ENCODE measurements at places on chromosomes 7 and 10.

- no peak for DNase-seq
Measured at GRCh38 chr7:67588631-67589030, 592.0 kb downstream of the TYW1 start.

DNA sequence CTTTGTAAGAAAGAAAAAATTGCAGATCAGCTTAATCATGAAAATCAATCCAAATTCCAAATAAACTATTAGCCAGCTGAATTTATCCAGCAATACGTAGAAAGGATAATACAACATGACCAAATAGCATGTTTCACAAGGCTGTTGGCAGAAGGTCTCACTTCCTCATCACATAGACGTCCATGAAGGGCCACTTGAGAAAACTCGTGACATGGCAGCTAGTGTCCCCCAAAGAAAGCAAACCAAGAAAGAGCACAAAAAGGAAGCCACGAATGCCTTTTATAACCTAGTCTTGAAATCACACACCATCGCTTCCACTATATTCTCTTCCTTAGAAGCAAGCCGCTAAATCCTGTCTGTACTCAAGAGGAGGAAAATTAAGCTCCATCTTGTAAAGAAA lies 105.6 kb upstream of the NRBF2 start:
- no peak for DNase-seq

GRCh38 chr10:22765660-22766547 lies 51.5 kb upstream of the PIP4K2A start:
- no peak for DNase-seq

DNA sequence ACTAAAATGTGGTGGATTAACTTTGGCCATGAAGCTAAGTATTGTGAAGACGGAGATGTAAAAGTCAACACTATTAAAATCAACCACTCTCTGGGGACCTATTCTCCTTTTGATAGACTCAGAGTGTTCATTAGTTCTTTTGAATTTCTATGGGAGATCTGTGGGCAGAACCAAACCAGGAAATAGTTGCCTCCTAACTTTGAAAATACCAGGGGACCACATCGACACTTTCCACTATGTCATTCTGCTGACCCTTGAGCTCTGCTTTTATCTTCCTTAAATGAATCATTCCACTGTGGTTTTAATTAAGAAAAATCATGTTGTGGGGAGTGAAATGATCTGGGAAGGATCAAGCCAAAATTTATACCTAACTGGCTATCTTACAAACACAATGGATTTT lies 960.5 kb downstream of the GATA3 start:
- no peak for DNase-seq

- DNase-seq, result no peak
Measured at GRCh38 chr7:117835016-117835664, 38.1 kb downstream of the CTTNBP2 start.

- no peak for DNase-seq
Measured at GRCh38 chr10:46550795-46551700, 5.4 kb downstream of the GPRIN2 start.

DNA sequence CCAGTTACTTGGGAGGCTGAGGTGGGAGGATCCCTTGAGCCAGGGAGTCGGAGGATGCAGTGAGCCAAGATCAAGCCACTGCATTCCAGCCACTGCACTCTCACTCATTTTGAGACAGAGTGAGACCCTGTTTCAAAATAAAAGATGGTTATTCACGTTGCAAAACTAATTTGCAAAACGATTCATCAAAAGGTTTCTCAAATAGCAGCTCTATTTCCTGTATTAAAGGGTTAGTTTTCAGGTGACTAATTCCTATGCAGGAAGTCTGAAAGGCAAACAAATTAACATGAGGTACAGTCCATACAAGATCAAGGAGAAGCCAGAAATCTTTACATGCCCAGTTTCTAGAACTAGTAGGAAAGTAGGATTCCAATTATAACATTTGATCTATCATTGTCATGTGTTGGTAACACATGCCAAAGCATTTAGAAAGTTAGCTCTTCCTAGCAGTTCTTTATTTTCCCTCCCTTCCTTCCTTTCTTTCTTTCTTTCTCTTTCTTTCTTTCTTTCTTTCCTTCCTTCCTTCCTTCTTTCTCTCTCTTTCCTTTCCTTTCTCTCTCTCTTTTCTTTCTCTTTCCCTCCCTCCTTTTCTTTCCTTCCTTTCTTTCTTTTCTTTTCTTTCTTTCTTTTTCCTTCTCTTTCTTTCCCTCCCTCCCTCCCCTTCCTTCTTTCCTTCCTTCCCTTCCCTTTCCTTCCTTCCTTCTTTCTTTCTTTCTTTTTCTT lies 49.3 kb downstream of the DENND2A start:
- DNase-seq, result no peak

GRCh38 chr10:101287997-101288635 lies 58.9 kb upstream of the LBX1 start:
- DNase-seq, result no peak

GRCh38 chr7:155418941-155419755 lies 38.8 kb upstream of the EN2 start:
- no peak for DNase-seq

DNA sequence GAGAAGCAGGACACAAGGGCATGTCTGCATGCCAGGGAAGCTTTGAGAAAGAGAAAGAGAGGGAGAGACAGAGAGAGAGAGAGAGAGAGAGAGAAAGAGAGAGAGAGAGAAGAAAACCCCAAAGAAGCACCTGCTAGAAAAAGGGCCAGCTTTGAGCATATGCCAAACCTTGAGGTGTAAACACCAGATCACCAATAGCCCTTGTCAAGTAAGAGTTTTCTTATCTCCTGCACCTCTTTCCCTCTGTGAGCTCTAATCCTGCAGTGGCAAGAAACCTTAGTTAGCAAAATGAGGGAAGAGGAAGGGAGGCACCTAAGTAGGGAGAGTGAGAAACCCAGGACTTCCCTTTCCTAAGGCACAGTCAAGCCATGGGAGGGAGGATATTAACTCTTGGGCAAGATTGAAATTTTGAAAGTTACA lies 11.3 kb upstream of the TRDMT1 start:
- DNase-seq, result no peak

GRCh38 chr10:110103921-110104461 lies 96.2 kb downstream of the ADD3 start:
- DNase-seq, result no peak

DNA sequence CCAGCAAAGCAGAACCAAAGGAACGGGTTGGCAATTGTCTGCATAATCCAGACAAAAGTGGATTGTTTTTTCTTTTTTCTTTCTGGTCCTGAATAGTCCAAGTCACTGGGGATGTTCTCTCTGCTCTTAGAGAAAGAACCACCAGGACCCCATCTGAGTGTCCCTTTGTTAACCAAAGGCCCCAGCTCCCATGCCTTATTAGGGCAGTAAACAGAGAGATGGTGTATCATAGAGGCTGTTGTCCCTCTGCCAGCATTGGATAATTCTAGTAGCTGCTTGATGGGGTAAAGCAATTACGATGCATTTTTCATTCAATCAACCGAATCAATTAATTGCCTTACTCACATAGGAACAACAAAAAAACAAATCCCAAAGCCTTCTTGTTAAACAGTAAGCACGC lies 213.0 kb downstream of the BUB3 start:
- DNase-seq, result no peak

- DNase-seq, result no peak
Measured at GRCh38 chr7:74240482-74240881, 13.7 kb downstream of the RFC2 start.

All from stimulated activated CD8-positive, alpha-beta memory T cell treated with anti-CD3 and anti-CD28 coated beads, Interleukin-7, amount 100 ng/mL, for 24 hours (primary cell).